ENCODE measurements at places on chromosomes 7 and 10.

DNA sequence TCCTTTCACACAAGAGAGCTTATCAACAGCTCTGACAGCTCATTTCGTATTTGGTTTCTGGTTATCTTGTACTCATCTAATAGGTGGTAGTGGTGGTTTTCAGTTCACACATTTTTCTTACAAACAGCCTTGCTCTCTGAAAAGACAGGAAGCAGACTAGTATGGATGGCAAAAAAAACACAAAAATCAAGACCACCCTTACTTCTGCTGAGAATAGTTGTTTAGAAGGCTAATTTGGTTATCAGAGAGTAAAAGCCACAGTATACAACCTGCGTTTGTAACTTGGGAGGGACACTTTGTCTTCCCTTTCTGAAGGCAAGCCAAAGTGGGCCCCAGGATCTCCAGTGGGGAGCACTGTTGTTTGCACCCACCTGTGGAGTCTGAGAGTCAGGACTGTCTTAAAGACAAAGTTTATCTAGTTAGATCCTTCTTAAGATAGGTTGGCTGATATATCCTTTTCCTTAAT, 68.0 kb downstream of the PIP4K2A start:
- DNase-seq = no peak

GRCh38 chr7:107304636-107305035, 135.8 kb downstream of the HBP1 start:
- no peak for DNase-seq

GRCh38 chr10:12412666-12413368, 63.5 kb downstream of the CAMK1D start:
- DNase-seq = no peak

DNA sequence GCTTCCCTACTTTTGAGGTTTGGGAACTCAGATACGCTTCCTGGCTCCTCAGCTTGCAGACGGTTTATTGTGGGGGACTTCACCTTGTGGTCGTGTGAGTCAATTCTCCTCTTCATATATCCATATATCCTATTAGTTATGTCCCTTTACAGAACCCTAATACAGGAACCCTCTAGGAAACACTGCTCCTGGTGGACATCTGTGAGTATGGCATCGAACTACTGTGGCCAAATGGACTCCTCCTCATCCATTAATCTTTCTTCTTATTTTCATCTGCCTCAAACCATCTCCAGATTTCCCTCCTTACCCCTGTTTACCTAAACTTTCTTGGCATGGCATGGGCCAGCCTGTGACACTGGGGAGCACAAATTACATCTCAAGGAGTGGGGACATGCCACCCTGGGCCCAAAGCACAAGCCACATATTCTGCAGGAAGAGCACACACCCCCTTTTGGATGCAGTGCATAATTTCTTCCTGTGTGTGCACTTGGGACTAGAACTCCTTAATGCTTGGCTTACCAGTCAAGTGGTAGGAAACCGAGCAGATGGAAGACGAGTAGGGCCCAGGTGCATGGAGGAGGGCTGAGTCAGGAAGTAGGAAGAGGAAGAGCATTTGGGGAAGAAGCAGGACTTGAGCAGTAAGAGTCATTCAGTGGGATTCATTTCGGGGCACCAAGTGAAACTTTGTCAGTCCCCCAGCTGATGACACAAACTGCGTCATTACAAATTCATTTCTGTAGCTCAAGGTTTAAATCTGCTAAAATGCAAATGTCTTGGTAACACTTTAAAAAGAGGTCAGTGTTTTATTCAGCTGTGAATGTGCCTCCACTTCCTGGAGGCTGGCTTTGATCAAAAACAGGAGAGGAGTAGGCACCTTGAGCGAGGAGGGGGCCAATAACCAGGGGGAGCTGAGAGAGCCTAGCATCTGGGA, 80.8 kb upstream of the PLXNA4 start:
- no peak for DNase-seq

- no peak for DNase-seq
Observed at GRCh38 chr10:110860576-110861241, 11.0 kb upstream of the PDCD4 start.

GRCh38 chr10:97597778-97598177, 8.3 kb downstream of the C10orf62 start:
- no peak for DNase-seq

- DNase-seq = no peak
Observed at GRCh38 chr10:29151005-29151404, 137.9 kb upstream of the LYZL1 start.

DNA sequence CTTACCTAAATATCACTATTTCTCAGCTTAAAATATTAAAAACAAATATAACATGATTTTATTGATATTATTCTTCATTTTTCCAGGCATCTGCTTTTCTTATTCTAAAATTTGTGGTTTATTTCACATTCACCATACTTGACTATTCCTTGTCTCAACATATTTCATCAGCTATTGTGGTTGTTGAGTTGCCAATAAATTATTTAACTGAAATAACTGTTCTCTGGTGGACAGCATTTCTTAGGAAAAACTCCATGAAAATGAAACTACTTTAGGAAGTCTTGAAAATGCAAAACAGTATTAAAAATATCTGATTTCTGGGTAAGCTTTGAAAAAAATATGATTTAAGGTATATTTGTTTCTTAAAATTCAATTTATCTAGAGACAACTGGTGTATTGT, 122.9 kb upstream of the SEMA3A start:
- DNase-seq = no peak

DNA sequence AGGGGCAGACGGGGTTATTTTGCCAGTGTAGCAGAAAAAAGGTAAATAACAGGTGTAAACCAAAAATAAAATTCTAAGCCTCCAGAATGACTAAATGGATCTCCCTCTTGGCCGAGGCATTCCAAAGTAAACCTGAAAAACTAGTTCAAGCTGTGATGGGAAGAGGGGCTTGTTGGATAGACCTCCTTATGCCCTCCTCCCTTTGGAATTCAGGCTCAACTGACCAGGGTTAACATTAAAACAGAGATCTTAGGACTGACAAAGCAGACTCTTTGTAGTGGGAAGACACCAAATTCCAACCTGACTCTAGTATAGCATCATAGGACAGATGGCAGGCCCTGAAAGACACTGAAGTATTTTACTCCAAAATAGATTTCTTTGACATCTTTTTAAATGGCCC, 113.8 kb upstream of the ITGB1 start:
- no peak for DNase-seq

GRCh38 chr7:98458090-98458875, 57.4 kb upstream of the BAIAP2L1 start:
- DNase-seq = no peak

DNA sequence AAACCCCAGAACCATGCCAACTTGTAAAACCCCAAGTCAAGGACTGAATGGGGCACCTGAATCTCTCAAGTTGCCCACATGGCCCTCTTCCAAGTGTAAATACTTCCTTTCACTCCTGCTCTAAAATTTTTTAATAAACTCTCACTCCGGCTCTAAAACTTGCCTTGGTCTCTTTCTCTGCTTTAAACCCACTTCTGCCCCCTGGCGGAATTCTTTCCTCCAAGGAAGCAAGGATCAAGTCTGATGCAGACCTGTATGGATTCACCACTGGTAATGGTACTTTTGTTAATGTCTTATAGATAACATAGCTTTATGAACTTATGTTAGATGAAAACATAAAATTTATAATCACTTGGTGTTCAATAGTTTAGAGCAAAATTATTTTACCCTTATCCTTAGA, 33.8 kb downstream of the SLC16A9 start:
- no peak for DNase-seq

DNA sequence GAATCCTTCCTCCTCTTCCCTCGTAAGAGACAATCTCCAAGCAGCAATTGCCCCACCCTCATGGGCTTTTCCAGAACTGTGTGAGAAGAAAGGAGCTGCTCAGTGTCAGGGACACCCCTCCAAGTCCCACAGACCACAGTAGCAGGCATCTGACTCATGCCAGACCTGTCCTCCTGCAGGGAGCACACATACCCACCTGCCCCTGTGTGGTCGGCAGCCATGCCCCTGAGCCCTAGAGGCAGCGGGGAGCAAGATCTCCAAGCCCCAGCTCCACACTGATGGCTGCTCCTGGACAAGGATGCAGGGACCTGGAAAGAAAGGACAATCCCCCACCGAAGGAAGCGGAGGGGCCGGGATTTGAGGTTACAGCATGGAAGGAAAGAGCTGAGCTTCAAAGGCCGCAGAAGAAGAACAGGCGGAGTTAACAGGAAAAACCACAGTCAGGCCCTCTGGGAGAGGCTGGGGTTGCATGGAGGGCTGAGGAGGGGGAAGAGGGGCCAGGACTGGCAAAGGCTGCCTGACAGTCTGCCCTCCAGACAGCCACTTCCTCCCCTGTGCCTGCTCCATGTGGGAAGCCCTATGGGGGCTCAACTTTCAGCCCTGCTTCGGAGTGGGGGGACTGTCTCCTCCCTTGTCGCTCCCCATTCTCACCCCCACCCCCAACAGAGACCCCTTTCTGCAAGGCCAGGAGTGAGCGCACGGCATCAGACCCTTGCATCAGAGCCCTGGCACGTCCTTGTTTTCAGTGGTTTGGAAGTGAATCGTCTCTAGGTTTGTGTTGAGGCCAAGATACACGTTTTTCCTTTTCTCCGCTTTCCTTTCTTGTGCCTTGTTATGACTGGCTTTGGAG, 46.8 kb downstream of the ASB13 start:
- no peak for DNase-seq

GRCh38 chr10:99682752-99683151, 23.4 kb downstream of the ENTPD7 start:
- no peak for DNase-seq

DNA sequence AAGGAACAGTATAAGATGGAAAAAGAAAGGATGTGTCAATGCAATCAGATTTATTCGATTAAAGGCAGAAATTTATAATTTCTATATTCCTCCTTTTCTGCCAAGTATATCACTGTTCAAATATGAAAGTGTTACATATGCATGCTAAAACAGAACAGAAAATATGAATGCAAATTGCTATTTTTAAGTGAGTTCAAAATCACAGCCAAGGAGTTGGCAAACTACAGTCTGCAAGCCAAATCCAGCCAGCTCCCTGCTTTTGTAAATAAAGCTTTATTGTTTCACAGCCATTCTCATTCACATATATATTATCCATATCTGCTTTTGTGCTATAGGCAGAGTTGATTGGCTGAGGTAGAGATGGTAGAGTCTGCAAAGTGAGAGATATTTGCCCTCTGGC, 747.2 kb downstream of the ANKRD7 start:
- no peak for DNase-seq

- no peak for DNase-seq
Observed at GRCh38 chr10:62467527-62467926, 93.4 kb downstream of the ZNF365 start.

GRCh38 chr7:23894892-23895569, 185.0 kb downstream of the STK31 start:
- DNase-seq = no peak

GRCh38 chr7:132393789-132394261, 182.4 kb downstream of the PLXNA4 start:
- no peak for DNase-seq

- DNase-seq = no peak
Observed at GRCh38 chr7:40622941-40623501, 488.2 kb downstream of the SUGCT start.

GRCh38 chr10:117531371-117532002, 11.1 kb upstream of the EMX2 start:
- no peak for DNase-seq

- no peak for DNase-seq
Observed at GRCh38 chr7:10977113-10977512, 3.4 kb downstream of the PHF14 start.

DNA sequence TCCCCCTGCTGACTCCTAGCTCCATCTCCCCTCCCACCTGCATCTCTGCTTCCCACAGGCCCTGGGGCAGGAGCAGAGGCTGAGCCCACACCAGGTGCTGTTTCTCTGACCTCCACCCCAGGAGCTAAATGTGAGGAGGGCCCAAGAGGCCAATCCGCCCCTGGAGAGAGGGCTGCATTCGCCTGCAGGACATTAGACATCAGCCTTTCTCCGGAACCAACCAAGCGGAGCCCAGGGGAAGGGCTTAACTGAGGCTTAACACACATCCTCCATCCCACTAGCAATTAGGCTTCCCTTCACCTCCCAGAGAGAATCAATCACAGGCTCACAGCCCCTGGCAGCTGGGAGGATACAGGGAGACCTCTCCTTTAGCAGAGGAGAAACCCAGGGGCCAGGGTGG, 50.5 kb downstream of the SH3PXD2A start:
- no peak for DNase-seq

DNA sequence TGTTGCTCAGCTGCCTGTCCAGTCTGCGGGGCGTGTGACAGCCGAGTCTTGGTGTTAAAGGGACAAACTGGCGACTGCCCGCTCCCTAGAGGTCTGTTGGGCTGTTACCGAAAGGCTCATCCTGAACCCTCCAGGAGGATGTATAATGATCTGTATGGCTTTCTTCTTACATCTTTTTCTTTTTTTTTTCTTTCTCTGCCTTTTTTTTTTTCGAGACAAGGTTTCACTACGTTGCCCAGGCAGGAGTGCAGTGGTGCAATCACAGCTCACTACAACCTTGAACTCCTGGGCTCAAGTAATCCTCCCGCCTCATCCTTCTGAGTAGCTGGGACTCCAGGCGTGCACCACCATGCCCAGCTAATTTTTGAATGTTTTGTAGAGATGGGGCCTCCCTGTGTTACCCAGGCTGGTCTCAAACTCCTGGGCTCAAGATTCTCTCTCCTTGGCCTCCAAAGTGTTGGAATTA, 857 bp downstream of the INTS15 start:
- DNase-seq = no peak

GRCh38 chr10:5076615-5077014, 17.6 kb upstream of the AKR1C3 start:
- DNase-seq = no peak

DNA sequence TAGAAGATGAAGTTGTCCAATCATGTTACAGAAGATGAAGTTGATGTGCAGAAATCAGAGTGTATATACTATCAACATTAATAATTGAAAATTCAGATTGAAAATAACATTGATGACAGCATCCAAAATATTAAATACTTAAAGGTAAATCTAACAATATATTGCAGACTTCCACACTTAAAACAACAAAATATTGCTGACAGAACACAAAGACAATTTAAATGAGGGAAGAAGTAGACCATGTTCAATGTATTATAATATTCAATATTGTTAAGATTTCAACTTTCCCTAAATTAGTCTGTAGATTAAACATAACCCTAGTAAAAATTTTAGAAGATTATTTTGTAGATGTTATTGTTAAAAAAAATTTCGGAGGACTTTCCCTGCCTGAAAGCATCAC, 151.9 kb downstream of the PON1 start:
- DNase-seq = no peak

GRCh38 chr7:157352516-157352915, 15.7 kb downstream of the DNAJB6 start:
- DNase-seq = no peak

DNA sequence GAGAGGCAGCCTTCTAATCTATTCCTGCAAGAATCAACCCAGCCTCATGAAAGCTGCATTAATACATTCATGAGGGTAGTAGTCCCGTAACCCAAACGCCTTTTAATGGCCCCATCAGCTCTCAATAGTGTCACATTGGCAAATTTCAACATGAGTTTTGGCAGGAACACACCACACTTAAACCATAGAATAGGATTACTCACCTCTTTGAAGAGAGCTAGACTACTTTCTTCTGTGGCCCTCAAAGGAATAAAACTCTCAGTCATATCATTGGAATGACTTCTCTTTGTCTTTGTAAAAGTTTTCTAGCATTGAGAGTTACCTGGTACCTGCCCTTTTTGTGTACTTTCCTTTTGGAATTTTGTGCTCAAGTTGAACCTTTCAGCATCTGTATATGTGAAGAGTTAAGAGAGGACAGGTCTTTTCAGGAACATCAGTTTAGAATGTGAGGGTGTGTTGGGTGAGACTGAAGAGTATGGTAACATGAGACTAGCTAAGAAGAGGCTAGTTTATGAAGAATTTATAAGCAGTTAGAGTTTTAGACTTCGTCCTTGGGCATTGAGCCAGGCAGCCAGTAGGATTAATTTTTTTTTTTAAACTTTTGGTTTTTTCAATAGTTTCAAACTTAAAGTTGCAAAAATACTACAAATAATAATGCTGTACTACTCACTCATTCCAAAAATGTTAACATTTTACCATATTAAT, 92.6 kb downstream of the MLLT10 start:
- no peak for DNase-seq
